Stimulated activated CD4-positive, alpha-beta T cell treated with anti-CD3 and anti-CD28 coated beads, Interleukin-1b, Interleukin-23, amount 100 ng/mL, for 1 hour (primary cell): ENCODE measurements at places on chromosomes 4 and X.

- no peak for DNase-seq
Observed at GRCh38 chrX:265502-265901, 15.7 kb upstream of the PLCXD1 start.

GRCh38 chrX:46577221-46578005 lies 3.8 kb downstream of the CHST7 start:
- no peak for DNase-seq

DNA sequence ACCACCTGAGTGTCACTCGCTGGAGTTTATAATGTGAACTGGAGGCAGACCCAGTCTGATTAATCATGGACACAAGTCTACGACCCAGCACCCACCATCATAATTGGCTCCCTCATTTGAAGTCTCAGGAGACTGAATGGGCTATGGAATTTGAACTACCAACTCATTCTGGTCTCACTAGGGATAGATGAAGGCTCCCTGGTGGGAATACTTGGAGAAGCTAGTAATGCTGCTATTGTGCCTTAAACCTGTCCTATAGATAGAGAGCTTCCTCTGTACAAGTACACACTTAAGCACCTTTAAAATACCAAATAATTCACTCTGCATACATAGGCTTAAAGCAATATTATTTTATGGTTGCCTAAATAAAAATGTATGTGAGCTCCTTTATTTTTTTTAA lies 90.8 kb upstream of the SMARCAD1 start:
- no peak for DNase-seq

DNA sequence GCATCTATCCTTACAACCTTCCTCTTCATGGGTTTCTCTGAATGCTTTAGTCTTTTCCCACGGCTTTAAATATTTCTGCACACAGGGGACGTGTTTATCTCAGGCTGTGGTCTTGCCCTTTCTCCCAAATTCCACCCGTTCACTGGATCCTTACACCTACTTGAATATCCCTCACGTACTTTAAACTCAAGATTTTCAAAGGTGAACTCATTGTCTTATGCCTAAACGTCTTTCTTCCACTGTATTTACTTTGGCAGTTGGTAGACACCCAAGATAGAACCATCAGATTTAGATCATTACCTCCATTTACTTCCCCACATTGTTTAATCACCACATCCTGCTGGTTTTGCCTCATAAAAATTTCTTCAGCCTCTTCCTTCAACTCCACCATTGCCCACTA lies 269.2 kb downstream of the CBLL2 start:
- DNase-seq: no peak

DNA sequence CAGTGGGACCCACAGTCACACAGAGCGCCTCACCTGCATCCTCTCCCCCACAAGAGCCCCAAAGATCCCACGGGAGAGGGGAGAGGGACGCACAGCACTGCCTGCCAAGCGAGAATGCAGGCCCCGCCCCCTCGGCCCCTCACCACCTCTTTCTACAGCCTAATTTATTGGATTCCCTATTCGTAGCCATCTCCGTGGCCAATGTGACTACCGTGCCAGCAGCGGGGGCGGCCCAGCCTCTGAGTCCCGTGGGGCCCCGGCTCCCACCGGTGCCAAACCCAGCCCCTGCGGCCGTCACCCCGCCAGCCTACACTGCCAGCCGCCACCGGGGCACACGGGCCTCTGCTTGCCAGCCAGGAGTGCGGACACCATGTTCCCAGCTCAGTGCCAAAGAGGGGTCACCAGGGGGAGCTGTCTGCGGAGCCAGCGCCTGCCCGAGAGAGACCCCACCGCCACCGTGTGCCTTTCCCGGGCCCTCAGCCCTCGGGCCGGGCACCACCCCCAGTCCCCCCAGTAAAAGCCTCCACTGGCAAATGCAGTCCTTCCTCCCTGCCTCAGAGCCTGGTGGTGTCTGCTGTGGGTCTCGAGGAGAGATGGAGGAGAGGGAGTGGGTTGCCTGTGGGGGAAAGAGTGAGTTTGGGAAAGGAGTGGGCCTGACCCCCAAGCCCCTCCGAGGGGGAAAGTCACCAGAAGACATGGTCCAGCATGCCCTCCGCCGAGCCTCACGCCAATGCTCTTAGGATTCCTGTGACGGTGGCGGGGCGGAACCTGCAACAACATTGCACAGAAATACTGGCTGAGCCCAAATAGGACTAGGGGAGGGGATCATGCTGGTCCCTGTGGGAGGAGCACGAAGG lies 19.6 kb upstream of the PLXNB3 start:
- no peak for DNase-seq

DNA sequence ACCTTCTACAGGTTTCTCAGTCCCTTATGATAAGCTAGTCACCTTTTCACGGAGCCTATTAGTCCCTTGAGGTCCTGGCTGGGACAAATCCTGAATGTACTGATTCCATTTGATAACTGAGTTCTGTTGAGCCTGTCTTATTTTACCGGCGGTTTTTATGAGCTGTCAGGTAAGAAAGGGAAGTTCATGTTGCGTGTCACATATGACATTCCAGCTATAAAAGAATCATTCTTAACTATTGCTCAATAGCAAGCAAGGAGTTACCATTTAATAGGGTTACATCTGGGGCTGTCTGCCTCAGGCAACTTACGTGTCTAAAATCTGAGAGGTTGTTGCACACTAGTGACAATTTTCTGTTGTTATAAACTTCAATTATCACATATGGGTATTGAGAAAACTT lies 394.6 kb downstream of the TECRL start:
- DNase-seq: no peak

GRCh38 chrX:153634236-153634635 lies 12.8 kb upstream of the DUSP9 start:
- no peak for DNase-seq

DNA sequence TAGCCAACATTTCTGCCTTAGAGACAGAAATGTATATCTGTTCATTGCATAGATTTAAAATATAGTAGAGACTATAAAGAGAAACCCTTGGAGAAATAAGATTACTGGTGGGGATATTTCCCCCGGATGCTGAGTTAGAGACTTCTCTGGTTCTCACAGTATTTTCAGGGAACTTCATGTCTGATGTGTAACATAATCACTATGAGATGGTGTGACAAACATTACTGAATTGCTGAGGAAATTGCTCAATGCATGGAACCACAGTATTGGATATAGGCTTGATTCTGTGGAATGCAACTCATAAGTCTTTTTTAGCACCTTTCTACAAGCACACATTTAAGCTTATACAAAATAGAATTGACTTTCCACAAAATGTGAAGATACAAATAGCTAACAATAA lies 152.7 kb downstream of the SOWAHB start:
- no peak for DNase-seq

DNA sequence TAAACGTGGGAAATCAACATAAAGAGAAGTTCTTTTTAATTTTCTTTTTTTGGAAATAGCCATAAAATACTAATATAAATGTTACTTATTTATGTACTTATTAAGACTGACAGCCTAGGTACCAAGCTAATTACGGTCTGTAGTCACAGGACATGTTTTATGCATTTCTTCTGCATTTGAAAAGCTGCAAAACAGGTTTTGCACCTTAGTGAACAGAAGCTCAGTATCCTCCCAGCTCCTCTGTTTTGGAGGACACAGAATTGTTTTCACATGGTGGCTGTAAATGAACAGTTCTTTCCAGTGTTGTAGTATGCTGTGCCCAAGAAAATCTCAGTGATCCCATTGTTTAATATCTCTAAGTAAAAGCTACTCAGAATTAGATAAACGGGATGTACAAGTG lies 1788.0 kb upstream of the TENM3 start:
- no peak for DNase-seq

DNA sequence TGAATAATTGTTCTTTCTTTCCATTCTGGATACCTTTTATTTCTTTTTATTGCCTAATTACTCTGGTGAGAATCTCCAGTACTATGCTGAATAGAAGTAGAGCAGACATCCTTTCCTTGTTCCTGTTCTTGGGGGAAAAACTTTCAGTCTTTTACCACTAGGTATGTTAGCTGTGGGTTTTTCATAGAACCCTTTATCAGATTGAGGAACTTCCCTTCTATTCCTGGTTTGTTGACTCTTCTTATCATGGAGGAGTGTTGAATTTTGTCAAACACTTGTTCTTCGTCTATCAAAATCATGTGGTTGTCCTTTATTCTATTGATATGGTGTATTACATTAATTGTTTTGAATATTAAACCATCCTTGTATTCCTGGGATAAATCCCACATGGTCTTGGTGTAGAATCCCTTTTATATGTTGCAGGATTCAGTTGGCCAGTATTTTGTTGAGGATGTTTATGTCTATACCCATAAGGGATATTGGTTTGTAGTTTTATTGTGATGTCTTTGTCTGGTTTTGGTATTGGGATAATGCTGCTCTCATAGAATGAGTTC lies 23.6 kb downstream of the SH3BP2 start:
- DNase-seq: no peak

- DNase-seq: no peak
Observed at GRCh38 chrX:71095981-71096759, 519 bp downstream of the FOXO4 start.

- DNase-seq: no peak
Observed at GRCh38 chr4:19831644-19832285, 419.9 kb upstream of the SLIT2 start.

- DNase-seq: no peak
Observed at GRCh38 chr4:137660211-137660610, 127.9 kb upstream of the PCDH18 start.

- no peak for DNase-seq
Observed at GRCh38 chrX:155611302-155611701, 1.4 kb downstream of the TMLHE start.

DNA sequence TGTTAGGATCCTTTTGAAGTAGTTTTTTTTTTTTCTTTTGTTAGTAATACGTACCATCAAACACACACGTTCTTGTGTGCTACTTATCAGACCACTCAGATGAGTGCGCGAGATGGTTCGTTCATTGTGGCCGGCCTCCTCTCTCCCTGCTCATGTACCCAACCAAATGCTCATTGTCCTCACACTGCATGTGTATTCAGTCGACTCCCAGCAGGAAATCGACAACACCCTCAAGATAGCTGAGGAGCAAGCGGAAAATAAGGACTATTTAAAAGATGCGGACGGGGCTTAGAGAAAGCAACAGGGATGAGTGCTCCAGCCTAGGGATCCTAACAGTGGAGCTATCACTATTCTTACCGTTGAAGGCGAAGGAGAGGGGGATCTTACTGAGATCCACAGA lies 72.9 kb upstream of the GUCY1A1 start:
- DNase-seq: no peak

DNA sequence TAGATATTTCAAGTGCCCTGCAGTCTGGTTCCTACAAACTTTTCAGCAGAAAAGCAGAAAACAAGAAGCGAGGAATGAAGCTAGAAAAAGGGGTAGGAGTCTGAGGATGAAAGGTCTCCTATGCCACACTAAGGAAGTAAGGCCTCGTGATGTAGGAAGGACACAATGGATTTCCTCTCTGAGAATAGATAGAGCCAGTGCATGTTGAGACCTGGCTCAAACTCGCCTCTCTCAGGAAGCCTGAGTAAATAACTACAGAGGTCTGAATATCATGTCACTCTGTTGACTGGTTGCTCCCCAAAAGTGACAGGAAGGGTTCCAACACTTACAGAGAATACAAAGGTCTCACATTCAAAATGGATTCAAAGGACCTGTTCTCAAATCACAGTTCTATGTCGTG lies 93.3 kb downstream of the GRIA3 start:
- DNase-seq: no peak

DNA sequence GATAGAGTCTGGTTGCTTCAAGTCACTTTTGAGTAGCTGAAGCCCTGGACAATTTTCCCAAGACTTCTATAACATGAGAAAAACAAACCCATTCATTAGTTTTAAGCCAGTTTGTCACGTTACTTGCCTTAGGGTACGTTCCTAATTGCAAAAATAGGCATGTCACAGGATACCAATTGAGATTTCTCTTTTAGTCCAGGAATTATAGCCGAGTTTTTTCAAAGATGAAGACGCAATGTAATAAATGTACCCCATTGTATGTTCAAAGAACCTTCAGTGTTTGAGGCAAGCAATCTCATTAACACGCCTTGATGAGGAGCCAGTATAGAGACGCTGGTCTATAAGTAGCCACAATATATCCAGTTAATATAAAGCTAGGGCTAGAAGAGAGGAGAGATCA lies 534.2 kb downstream of the INPP4B start:
- DNase-seq: no peak

- no peak for DNase-seq
Observed at GRCh38 chr4:75724867-75725724, 719 bp downstream of the USO1 start.

DNA sequence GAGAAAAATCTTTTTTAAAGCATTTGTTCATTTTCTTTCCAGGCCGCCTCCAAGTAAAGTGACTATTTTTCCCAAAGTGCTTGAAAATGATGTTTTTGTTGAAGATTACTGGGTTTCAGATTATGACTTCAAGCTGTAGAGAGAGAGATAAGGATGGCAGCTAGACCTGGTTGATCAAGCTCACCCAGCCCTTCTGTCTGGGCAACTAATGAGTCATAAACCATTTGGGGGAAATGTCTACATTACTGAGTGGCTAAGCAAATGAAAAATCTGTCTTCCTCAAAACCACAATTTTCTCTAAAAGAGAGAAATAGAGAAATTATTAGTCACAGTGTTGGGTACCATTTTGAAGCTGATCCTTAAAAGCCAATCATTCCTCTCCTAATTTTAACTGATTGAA lies 355.4 kb upstream of the CPEB2 start:
- DNase-seq: no peak

DNA sequence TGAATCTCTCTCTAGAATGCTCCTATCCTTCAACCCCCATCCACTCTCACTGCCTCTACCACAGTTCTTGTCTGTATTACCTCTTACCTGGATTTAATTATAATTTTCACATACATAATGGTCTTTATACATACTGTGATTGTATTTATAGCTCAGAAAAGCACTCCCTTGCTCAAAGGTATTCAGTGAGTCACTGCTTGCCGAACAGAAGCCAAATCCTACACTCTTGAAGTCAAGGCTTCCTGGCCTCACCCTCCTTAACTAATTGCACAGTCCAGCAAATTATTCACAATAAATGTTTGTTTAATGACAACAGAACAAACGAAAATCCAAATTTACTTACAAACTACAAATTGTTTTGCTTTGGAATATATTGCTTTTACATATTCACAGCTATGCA lies 159.5 kb downstream of the KLHL13 start:
- DNase-seq: no peak

DNA sequence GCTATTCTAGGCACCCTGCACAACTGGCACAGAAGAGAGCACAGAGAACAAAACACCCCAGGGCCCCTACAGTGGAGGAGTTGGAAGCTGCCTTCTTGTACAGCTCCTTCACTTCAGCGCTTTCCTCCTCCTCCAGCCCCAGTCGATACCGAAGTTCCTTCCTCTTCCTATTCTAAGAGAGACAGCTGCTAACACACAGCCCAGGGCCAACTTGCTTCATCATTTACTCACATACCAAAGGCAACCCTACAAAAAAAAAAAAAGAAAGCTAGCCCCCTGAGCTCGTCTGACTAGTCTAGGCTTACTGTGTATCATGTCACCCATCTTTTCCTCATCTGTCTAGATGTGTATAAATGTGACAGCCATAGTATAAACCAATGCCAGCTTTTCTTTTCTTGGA lies 64.5 kb downstream of the MID1 start:
- no peak for DNase-seq
